ENCODE measurements at places on chromosomes 6 and 20.

DNA sequence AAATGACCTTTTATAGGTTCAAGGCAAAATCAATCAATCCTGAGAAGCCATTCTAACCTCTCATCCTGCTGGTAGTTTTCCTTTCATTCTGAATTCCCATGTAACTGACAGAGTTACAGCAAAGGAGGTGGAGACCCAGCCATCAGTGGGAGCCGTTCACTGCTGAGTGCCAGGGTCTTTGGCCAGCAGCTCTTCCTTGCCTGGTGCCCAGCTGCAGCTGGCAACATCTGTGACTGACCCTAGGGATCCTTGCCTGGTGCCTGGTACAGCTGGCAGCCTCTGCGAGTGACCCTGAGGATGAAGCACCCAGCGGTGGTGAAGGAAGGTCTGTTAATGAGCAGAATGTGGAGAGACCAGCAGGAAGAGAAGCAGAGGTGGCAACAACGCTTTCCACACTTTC is 314.6 kb downstream of the THBS2 start:
- no peak for DNase-seq

GRCh38 chr6:38775870-38776269 is 60.8 kb downstream of the DNAH8 start:
- no peak for DNase-seq

DNA sequence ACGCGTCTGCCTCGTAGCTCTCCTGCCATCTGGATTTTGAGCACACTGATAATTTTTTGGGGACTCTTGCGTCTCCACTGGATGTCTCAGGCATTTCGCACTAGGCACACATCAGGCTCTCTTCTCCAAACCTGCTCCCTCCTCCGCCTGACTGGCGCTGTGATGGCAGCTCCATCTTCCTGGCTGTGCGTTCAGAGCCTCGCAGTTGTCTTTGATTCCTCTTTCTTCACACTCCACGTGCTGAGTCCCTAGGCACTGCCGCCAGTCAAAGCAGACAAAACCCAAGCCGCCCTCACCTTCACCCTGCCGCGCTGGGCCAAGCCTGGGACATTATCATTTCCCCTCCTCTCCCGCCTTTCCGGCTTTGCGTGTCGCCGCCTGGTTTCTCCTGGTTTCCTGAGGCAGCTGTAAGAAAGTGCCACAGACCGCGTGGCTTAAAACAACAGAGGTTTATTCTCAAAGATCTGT is 778 bp downstream of the PSMG4 start:
- no peak for DNase-seq

DNA sequence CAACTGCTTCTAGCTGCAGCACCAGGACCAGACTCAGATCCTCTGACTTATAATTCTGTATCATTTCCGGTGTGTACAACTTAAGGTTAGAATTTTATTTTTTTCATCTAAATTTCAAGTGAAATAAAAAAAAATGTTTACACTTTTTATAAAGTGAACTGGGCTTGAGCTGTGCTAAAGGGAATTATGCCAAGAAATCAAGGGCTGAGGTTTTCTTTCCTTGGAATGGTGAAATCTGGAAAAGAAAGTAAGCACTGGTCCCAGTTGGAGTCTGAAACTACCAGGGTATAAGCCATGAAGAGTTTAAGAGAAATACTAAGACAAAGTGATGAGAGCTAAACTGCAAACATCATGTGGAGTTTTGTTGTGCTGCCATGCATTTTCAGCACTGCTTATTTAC is 21.7 kb upstream of the FYN start:
- no peak for DNase-seq

DNA sequence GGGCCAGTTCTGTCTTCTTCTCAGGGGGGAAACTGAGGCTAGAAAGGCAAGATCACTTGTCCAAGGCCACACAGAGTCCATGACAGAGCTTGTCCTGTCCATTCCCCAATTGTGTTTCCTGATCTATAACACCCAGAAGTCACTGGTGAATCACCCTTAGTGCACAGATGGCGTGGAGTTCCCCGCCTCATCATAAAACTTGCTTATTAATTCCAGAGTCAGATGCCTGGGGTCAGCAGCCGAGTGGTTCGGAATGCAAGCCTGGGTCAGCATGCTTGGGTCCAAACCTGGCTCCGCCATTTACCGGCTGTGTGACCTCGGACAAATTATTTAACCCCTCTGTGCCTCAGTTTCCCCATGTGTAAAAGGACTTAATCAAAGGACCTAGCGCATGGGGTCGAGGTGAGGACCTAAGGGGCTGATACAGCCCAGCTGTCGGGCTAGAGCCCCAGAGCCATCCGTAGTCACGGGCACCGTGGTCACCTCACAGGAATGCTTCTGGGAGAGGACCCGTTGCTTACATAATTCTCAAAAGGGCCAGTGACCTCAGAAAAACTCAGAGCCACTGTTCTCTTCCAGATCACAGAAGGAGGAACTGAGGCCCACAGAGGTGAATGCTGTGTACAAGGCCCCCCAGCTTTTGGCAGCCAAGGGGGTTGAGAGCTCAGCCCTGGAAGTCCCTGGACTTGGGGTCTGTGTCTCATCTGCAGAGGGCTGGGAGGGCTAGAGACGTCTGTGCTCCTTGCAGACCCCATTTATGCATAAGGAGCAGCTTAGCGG is 1.4 kb upstream of the ZBP1 start:
- DNase-seq, result no peak

DNA sequence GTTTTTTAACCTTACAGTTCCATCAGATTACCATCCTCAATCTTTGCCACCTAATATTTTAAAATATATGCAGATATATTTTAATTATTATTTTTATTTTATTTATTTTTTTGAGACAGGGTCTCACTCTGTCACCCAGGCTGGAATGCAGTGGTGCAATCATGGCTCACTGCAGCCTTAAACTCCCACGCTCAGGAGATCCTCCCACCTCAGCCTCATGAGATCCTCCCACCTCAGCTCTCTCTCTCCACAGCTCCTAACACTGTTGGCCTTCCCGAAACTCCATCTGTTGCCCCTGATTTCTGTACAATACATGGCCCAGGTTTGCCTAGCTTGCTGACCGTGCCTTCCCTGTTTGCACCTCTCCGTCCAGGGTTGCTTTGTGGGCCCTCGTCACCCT is 4.4 kb upstream of the TAB2 start:
- no peak for DNase-seq

- no peak for DNase-seq
Observed at GRCh38 chr6:149895833-149896271, 2.1 kb downstream of the RAET1E start.

GRCh38 chr6:52909531-52909930 is at the start of gene GSTA3:
Gene GSTA3, minus strand, starts transcription at chr6:52909698. Its CDS starts 3,864 bp downstream, at chr6:52905834.
- DNase-seq, result no peak

DNA sequence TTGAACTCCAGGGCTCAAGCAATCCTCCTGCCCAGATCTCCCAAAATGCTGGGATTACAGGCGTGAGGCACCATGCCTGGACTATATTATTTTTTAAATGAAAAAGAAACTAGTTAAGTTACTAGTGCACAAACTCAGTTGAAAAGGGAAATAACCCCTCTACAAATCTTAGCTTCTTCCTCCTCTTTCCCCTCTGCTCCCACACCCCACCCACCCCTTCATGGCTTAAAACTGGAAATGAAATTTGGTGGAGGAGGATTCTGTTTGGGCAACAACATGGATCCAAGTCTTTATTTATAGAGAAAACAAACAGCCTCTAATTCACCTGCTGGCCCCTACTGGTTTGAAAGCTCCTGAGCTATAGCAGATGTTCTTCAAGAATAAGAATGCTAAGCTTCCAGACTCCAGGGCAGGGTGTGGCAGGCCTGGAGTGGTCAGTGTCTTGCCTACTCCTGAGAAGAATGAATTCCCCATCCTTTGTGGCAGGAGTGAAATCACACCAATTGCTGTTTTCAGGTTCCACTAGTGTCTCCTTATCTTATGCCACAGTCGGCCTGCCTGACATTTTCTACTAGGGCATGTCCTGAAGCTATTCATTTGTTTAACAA is 73.5 kb downstream of the ZFP64 start:
- no peak for DNase-seq

DNA sequence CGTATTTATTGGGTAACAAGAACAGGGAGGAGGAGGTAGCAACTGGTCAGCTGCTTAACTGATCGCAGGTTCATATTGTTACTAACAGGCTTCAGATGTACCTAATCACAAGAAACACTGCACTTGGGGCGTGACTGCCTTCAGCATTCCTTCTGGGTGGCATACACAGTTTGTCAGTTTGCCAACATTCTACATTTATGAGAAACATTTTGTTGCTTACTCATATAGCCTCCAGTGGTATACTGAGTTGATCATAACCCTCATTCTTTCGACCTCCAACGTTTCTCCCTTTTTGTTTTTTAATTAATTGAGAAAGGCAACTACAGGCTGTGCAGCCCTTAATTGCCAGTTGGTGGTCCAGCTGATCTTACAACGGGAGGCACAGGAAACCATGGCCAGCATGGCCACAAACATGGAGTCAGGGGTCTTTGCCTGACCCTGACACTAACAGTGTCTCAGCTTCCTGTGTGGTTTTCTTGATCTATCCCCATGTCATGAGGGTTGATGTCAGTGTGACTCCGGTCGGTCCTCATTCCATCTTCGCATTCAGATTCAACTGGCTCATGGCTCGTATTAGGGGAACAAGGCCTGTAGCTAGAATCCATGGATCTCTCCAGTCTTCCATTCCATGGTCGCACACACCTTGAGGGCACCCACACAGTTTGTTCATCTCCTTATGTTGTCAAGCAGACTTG is 9.4 kb downstream of the EPB41L2 start:
- DNase-seq, result no peak

DNA sequence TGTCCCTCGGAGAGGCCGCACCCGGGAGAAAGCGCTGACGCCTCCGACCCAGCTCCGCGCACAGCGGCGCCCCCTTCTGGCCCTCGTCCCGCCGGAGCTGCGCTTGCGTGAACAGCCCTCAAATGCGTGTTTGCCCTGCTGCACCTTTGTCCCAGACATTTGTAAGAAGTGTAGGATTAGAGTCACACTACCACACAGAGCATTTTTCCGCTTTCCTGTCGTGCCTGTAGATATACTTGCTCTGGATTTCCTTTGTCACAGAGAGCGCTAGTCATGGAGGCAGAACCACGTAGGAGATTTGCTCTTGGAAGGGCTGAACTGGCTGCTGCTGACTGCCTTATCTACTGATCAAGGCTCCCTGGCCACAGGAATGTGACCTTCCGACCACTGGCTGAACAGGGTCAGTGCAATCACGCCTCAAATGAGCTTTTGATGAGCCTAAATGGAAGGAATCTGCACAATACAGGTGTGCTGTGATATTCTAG is 62.3 kb downstream of the PAX1 start:
- no peak for DNase-seq

- DNase-seq, result no peak
Observed at GRCh38 chr20:61761453-61762166, 304.1 kb downstream of the TAF4 start.

- DNase-seq, result no peak
Observed at GRCh38 chr6:39956936-39957335, 22.7 kb upstream of the MOCS1 start.

GRCh38 chr6:99739526-99739925 is 132.9 kb downstream of the PRDM13 start:
- no peak for DNase-seq

DNA sequence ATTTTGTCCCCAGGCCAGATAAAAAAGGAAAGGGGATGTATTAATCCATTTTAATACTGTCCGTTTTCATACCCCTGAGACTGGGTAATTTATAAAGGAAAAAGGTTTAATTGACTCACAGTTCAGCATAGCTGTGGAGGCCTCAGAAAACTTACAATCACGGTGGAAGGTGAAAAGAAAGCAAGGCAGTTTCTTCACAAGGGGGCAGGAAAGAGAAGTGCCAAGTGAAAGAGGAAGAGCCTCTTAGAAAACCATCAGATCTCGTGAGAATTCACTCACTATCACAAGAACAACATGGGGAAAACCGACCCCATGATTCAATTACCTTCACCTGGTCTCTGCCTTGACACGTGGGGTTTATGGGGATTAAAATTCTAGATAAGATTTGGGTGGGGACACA is 152.5 kb downstream of the IBTK start:
- no peak for DNase-seq

DNA sequence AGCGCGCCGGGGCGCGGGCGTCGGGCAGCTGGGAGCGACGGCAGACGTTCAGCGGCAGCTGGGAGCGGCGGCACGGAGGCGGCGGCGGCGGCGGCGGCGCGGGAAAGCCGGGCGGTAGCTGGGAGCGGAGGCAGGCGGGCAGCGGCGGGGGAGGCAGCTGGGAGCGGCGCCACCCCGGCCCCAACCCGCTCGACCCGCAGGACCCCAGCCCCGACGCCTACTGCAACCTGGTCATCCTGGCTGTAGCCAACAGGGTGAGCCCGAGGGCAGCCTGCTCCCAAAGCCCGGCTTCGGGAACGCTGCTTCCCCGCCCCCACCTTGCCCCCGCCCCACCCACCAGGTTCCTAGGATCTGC is 8.9 kb downstream of the CCM2L start:
- DNase-seq, result no peak

DNA sequence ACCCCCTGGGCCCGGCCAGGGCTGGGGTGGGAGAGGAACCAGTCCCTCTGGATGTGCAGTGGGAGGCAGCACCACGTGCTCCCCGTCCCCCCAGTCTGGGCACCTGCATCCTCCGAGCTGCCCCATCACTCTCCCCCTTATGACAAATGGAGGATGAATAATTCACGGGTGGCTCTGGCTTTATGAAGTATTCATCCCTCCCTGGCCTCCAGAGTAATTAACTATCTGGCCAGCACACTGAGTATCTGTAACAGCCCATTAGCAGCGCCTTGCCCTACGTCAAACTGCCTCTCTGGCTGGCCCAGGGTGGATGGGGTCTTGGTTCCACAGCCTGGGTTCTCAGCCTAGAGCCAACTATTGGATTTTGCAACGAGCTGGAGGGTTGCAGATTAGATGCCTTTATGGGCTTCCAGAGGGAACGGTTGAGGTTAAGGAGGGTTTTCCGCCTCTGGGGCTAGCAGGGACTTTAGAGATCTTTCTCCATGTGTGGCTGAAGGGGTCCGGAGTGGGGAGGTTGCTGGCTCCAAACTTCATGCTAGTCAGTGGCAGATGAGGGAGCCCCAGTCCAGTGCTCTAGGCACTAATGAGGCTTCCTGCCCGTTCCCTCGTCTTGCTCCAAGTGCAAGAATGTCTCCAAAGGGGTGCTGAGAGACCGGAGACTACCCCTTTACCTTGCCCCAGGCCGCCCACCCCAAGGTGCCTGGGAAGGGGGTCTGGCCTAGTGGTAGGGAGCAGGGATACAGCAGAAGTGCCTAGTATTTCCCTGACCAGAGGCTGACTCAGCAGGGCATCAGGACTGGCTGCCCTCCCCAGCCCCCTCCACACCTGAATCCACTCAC is 53.5 kb upstream of the MLN start:
- DNase-seq, result no peak

DNA sequence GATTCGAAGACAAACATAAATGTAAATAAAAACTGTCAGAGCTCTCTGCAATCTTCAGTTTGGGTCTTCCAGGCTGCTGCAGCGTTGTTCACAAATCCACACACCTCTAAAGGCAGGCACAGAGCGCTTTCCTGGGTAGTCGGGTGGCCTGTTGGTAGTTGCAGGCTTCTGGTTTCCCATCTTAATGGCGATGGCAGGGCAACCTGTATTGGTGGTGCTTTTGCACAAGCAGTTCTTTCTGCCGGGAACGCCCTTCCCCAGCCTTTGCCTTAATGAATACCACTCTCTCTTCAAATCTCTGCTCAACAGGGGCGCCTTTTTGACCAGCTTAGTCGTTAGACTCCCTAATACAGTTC is 723 bp upstream of the IFT52 start:
- DNase-seq, result no peak

GRCh38 chr20:47635256-47635655 is 133.6 kb downstream of the NCOA3 start:
- no peak for DNase-seq

GRCh38 chr20:16283978-16284377 is 289.3 kb downstream of the KIF16B start:
- DNase-seq, result no peak
